ENCODE measurements at places on chromosomes 2 and 18. TPM values are rescaled to one million over a fixed set of nuclear protein-coding genes. Genes with fewer than 3 reads are reported as not detected.

DNA sequence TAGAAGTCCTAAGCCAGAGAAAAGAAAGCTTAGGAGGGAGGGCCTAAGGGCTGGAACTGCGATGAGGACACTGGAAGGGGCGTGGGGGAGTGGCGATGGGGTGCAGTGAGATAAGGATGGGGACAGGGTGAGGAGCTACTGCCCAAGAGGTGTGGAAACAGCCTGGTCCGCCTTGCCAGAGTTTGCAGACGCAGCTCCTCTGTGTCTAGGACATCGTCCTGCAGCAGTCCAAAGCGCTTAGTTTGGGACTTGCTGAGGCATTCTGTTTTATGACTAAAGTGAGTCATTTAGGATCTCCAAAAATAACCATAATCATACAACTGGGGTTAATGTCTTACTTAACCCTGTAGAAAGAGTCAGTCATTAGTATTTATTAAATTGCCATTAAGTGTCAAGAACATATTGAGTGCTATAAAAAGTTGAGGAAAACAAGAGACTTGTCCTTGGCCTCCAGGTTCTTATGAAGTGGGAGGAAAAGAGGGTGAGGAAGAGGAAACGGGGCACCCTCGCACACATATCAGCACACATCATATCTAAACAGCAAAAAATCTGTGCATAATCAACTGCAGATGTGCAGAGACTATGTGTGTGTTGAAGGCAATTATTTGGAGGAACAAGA lies 74.8 kb downstream of the CDK15 start:
- H3K27ac ChIP-seq, result no peak overlapping the region
- no peaks in the 10 kb centered on the region for H3K36me3 ChIP-seq
- DNase-seq, result no peak
- H3K4me3 ChIP-seq, result no peak overlapping the region
- peaks cover 9% of the 10 kb centered on the region for H3K4me1 ChIP-seq
- H3K27me3 ChIP-seq, result peaks cover 54% of the 10 kb centered on the region

- no peak overlapping the region for H3K4me3 ChIP-seq
- peaks cover 9% of the 10 kb centered on the region for H3K27me3 ChIP-seq
- no peak for DNase-seq
- H3K36me3 ChIP-seq, result no peaks in the 10 kb centered on the region
- H3K4me1 ChIP-seq, result no peaks in the 10 kb centered on the region
Measured at GRCh38 chr2:179818546-179818945, 42.9 kb downstream of the ZNF385B start.

MZT2B gene
- 118 TPM for polyA plus RNA-seq

- H3K27me3 ChIP-seq, result peaks cover 19% of the 10 kb centered on the region
- peaks cover 11% of the 10 kb centered on the region for H3K36me3 ChIP-seq
- H3K4me3 ChIP-seq, result no peak overlapping the region
- DNase-seq, result no peak
- H3K27ac ChIP-seq, result no peak overlapping the region
- no peaks in the 10 kb centered on the region for H3K4me1 ChIP-seq
Measured at GRCh38 chr18:8517276-8517675, 92.0 kb upstream of the RAB12 start.

AFF3 gene
- 255 TPM for polyA plus RNA-seq

- H3K27ac ChIP-seq, result no peak overlapping the region
- H3K27me3 ChIP-seq, result peaks cover 34% of the 10 kb centered on the region
- H3K4me3 ChIP-seq, result no peak overlapping the region
- no peaks in the 10 kb centered on the region for H3K4me1 ChIP-seq
- H3K36me3 ChIP-seq, result no peaks in the 10 kb centered on the region
- no peak for DNase-seq
Measured at GRCh38 chr2:85735691-85736090, 18.1 kb upstream of the ATOH8 start.

GRCh38 chr18:69980509-69980908 lies 32.8 kb upstream of the CD226 start:
- no peaks in the 10 kb centered on the region for H3K27me3 ChIP-seq
- H3K36me3 ChIP-seq, result no peaks in the 10 kb centered on the region
- peaks cover 4% of the 10 kb centered on the region for H3K4me1 ChIP-seq
- no peak for DNase-seq
- no peak overlapping the region for H3K27ac ChIP-seq
- H3K4me3 ChIP-seq, result no peak overlapping the region

DNA sequence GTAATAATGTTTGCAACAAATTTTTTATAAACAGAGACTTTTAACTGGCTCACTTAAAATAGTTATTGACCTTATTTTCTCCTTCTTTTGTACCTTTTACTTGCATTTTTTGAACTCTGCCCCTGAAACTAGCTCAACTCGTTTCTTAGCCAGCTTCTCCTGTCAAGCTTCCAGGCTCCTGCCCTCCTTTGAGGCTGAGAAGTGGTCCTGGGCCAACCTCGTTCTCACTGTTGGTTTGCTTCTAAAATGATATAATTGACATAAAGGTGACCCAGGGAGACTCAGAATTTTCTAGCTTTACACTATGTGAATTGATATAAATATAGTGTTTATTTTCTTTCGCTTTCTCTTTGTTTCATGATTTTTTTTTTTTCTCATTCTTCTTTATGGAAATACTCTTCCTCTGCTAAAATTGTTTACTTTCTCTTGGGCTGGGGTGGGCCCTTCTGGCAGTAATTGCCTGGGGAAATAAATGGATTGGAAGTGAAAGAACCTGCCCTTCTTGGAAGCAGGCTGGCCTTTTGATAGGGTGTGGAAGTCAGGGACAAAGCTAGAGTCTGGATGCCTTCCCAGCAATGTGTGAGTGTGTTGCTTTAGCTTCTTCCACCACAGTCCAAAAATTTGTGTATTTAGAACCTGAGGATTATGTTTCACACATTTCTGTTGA lies 30.7 kb downstream of the GPD2 start:
- peaks cover 43% of the 10 kb centered on the region for H3K4me1 ChIP-seq
- no peaks in the 10 kb centered on the region for H3K27me3 ChIP-seq
- no peak overlapping the region for H3K4me3 ChIP-seq
- DNase-seq, result no peak

SCN7A gene
- not detected for polyA plus RNA-seq

GRCh38 chr2:105842555-105842954 lies 97.8 kb downstream of the NCK2 start:
- H3K4me1 ChIP-seq, result peaks cover 89% of the 10 kb centered on the region
- H3K27me3 ChIP-seq, result no peaks in the 10 kb centered on the region
- H3K27ac ChIP-seq, result peak overlapping the region; percentile 26
- DNase-seq, result no peak
- peaks cover 52% of the 10 kb centered on the region for H3K36me3 ChIP-seq
- H3K4me3 ChIP-seq, result no peak overlapping the region

- peaks cover 15% of the 10 kb centered on the region for H3K36me3 ChIP-seq
- DNase-seq, result no peak
- no peak overlapping the region for H3K27ac ChIP-seq
- no peaks in the 10 kb centered on the region for H3K4me1 ChIP-seq
- H3K27me3 ChIP-seq, result peaks cover 13% of the 10 kb centered on the region
Measured at GRCh38 chr2:159307942-159308341, 21.4 kb upstream of the WDSUB1 start.

- DNase-seq, result no peak
- no peak overlapping the region for H3K27ac ChIP-seq
- no peak overlapping the region for H3K4me3 ChIP-seq
- peaks cover 8% of the 10 kb centered on the region for H3K36me3 ChIP-seq
- no peaks in the 10 kb centered on the region for H3K27me3 ChIP-seq
- H3K4me1 ChIP-seq, result no peaks in the 10 kb centered on the region
Measured at GRCh38 chr2:99297994-99298393, 3.0 kb downstream of the LYG1 start.

DNA sequence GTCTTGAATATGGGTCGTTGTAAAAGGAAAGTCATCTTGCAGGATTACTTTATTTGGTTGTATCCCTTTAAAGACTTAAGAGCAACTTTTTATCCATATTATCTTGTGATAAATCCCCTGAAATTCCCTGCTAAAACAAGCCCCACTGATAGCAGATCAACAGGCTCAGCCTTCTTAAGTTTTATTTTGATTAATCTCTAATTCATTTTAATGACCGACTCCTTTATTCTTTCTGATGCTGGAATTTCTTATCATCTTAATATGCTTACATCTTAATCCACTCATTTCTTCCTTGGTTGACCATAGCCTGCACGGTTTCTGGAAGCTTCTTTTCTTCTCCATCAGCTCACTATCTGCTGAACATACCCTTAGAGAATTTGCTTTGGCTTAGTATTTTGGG lies 188.5 kb upstream of the CCDC68 start:
- H3K4me3 ChIP-seq, result no peak overlapping the region
- H3K27me3 ChIP-seq, result peaks cover 21% of the 10 kb centered on the region
- H3K36me3 ChIP-seq, result no peaks in the 10 kb centered on the region
- H3K27ac ChIP-seq, result no peak overlapping the region

DNA sequence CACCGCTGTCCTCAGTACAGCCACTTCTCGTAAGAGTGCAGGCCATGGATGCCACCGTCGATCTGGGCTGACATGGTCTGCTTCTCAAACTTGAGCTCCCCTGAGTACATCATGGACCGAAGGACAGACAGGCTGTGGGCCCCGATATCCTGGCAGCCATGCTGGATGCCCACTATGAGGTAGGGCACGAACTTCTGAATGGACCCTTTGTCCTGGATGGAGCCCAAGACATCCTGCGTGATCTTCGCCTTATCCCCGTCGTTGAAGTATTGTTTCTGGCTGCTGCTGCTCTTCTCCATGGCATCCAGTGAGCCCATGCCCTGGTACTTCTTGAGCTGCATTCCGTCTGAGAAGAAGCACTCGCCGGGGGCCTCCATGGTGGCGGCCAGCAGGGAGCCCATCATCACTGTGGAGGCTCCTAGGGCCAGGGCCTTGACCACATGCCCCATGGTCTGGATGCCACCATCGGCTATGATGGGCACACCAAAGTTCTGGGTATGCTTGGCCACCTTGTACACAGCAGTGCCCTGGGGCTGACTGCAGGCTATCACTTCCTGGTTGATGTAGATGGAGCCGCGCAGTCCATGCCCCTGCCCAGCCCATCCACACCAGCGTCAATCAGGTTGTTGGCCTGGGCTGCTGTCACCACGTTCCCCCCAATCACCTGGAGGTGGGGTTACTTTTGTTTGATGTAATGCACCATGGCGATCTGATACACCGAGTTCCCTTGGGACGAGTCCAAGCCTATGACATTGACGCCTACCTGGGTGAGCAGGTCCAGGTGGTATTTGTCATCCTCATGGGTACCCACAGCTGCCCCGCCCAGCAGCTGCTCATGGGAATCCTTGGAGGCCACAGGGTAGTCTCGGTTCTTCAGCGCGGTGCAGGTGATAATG lies 21.8 kb downstream of the CFLAR start:
- no peaks in the 10 kb centered on the region for H3K27me3 ChIP-seq
- no peak for DNase-seq
- H3K36me3 ChIP-seq, result peaks cover 14% of the 10 kb centered on the region
- H3K4me3 ChIP-seq, result no peak overlapping the region
- peaks cover 11% of the 10 kb centered on the region for H3K4me1 ChIP-seq

SLC11A1 gene
- polyA plus RNA-seq, result 1.1 TPM

DNA sequence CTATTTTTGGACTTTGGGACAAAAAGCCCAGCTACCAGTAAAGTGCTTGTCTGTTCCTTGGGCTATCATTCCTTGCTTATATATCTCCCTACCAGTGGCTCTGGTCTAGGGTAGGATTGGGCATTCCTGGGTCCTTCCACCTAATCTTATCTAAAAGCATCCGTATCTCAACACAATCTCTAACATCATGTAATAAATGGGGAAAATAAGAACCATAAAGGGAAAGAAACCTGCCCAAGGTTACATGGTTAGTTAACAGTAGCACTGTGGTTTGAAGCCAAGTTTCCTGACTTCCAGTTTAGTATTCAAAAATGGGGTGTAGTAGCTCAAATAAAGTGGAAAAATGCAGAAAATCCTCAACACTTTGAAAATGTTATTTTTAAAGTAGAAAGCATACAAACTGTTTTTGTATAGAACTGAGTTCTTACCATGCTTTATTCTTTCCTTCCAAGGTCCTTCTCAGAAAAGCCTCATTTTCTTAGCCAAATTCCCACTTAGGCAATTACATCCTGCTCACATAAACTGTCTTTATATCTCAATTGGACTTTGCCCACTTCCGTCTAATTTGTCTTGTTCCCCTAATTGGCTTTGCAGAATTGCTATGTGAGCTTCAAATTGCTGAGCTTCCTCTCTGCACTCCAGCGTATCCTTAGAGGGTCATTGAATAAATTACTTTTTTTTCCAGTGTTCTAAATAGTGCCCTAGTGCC lies 273.1 kb upstream of the UBE2E3 start:
- no peaks in the 10 kb centered on the region for H3K4me1 ChIP-seq
- H3K36me3 ChIP-seq, result no peaks in the 10 kb centered on the region
- H3K4me3 ChIP-seq, result no peak overlapping the region
- no peak for DNase-seq

EMILIN1 gene
- 0.64 TPM for polyA plus RNA-seq

DNA sequence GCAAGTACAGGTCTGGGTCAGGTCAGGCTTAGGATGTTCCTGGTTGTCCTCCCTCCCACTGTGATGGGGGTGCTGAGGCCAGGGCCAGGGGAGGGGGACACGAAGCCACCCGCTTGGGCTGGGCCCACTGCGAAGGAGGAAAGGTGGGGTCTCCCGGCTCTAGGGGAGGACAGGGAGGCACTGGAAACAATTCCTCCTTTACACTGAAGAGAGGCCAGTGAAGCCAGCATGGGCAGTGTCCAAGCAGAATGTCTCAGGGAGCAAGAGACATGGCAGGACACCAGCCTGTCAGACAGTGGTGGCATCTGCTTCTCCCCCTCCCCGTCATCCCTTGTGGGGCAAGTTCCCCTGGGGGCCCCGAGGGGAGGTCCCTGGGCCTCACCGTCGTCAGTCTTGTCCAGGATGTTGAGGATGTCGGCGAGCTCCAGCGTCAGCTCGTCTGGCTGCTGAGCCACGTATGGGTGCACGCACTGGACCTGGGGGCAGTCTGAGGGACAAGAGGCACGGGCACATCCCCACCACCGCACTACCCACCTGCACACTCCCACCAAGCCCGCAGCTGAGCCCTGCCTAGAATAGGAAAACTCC lies 10.8 kb downstream of the SNORC start:
- H3K27me3 ChIP-seq, result peaks cover 16% of the 10 kb centered on the region
- no peak overlapping the region for H3K27ac ChIP-seq

DNA sequence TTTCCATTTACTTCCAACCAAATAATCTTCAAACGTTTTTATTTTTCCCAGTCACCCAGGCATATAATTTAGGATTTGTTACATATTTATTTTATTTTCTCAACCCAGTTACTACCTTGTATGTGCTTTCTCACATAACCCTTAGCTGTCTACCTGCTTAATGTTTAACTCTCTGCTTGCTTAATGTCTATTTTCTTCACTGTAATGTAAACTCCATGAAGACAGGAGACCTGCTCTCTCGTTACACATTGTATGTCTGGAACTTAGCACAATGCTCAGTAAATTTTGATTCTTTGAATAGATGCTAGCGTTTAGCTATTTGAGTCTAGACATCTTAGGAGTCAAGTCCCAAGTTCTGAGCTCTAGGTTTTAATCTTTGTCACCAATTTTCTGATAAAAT lies 70.2 kb downstream of the RBBP8 start:
- no peaks in the 10 kb centered on the region for H3K4me1 ChIP-seq
- H3K27ac ChIP-seq, result no peak overlapping the region
- H3K27me3 ChIP-seq, result no peaks in the 10 kb centered on the region

GRCh38 chr18:28684746-28685355 lies 507.9 kb upstream of the CDH2 start:
- no peaks in the 10 kb centered on the region for H3K4me1 ChIP-seq
- no peak overlapping the region for H3K27ac ChIP-seq
- no peaks in the 10 kb centered on the region for H3K36me3 ChIP-seq
- no peak overlapping the region for H3K4me3 ChIP-seq
- no peak for DNase-seq
- no peaks in the 10 kb centered on the region for H3K27me3 ChIP-seq

- no peak overlapping the region for H3K4me3 ChIP-seq
- peaks cover 7% of the 10 kb centered on the region for H3K27me3 ChIP-seq
- H3K36me3 ChIP-seq, result no peaks in the 10 kb centered on the region
- H3K27ac ChIP-seq, result no peak overlapping the region
- DNase-seq, result no peak
Measured at GRCh38 chr2:151916632-151917031, 88.4 kb upstream of the ARL5A start.

Data from naive B cell (primary cell).